ENCODE measurements at places on chromosomes 7 and 10. TPM values are rescaled to one million over a fixed set of nuclear protein-coding genes. Genes with fewer than 3 reads are reported as not detected.
A peak's percentile ranks its signal among the peaks of the same experiment; 100 is the strongest.

- DNase-seq, result peak; percentile 74
Observed at GRCh38 chr7:65251851-65252620, 121.6 kb upstream of the ZNF92 start.

GRCh38 chr7:79612022-79612421 is 158.6 kb upstream of the MAGI2 start:
- DNase-seq, result no peak

DNA sequence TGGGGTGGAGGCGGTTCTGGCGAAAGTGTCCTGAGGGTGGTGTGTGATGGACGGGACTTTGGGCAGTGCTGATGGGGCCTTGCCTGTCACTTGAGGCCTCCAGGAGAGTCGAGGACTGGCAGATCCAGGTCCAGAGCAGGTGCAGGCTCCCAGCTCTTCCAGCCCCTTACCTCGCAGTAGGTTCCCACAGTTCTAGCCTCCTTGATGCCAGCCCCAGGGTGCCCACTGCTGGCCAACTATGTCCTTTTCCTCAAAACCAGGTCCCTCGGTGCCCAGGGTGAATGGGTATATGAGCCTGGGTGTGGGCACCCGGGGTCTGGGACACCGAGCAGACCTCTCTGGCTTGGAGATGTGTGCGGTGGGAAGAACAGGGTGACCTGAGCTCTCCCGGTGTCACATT is 8.3 kb downstream of the FAM20C start:
- DNase-seq, result no peak

The LRRC17 gene
- not detected for total RNA-seq

The TTYH3 gene
- 35.6 TPM for total RNA-seq

Data from activated CD4-positive, alpha-beta T cell treated with anti-CD3 and anti-CD28 coated beads, Interleukin-2, amount 10 ng/mL, durations not matched to agents 24 days and 14 days (primary cell).